DND-41 (cell line): ENCODE measurements at places on chromosomes 16 and 17.

DNA sequence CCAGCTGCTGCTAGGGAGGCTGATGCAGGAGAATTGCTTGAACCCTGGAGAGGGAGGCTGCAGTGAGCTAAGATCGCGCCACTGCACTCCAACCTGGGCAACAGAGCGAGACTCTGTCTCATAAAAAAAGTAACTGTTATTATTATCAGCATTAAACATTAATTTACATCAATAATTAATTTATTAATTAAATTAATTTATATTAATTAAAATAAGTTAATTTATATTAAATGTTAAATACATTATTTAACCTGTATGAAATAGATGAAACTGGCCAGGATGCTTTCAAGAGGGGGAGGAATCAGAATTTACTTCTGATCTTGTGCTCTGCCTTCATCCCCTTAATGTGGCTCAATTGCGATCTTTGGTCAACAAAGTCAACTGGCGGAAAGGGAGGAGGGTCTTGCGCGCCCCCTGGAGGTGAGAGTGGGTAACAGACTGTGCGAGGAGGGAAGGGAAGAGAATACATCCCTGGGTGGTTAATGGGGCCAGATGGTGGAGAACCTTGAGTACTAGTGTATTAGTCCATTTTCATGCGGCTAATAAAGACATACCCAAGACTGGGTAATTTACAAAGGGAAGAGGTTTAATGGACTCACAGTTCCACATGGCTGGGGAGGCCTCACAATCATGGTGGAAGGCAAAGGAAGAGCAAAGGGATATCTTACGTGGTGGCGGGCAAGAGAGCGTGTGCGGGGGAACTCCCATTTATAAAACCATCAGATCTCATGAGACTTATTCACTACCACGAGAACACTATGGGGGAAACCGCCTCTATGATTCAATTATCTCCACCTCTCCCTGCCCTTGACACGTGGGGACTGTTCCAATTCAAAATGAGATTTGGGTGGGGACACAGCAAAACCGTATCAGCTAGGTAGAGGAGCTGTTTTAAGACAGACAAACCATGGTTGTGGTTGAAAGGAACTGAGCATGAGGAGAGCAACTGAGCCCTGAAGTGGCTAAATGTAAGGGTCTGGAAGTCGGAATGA, 15.7 kb upstream of the CPPED1 start:
- DNase-seq = peak; percentile 73

GRCh38 chr17:16352303-16352666, 984 bp downstream of the CENPV start:
- DNase-seq = peak; percentile 59

DNA sequence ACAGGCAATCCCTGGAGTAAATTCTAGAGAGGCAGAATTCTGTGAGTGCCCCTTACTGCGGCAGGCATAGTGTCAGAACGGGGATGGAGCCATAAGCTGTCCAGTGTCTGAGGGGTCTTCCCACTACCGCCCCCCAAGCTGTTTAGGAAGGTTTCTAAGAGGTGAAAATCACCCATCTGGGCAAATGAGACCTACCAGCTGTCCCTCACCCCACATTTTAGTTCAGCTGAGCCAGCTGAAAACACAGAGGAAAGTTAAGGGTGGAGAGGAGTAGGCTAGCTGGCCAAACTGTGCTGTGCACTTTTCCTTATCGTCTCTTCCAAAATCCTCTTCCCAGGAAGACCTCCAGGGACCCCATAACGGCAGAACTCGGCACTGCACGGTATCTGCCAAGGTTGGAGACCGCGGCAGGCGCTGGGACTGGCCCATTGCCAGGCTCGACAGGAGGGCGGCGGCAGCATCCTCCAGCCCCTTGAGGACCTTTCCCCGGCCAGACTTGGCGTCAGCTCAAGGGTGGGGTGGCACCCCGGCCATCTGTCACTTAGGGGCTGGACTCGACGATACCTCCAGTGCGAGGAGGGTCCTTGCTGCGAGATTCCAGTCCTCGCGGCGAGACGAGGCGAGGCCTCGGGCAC, 955 bp downstream of the ACLY start:
- peak; percentile 55 for DNase-seq

DNA sequence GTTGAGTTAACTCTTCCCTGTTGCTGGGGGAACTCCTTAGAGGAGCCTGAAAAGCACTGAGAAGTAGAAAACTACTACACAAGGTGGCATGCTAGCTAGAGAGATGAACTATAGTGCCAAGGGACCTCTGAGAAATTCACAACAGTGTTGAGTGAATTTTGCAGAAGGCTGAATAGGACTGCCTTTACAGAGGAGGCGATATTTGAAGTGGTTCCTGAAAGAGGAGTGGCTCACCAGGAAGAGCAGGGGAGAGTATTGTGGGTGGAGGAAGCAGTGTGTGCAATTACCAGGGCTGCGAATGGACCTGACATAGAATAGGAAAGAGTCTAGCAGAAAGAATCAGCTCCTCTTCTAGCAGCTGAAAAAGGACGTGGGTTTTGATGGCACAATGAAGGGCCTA, 66.4 kb downstream of the CDK5R1 start:
- DNase-seq = no peak

GRCh38 chr17:7831233-7831632, 2.8 kb upstream of the KDM6B start:
- no peak for DNase-seq

- DNase-seq = peak; percentile 30
Measured at GRCh38 chr17:31373150-31374093, 18.1 kb upstream of the RAB11FIP4 start.

- DNase-seq = no peak
Measured at GRCh38 chr16:88514526-88515232, 55.5 kb upstream of the ZC3H18 start.
